ENCODE measurements at places on chromosomes 11 and 22. TPM values are rescaled to one million over a fixed set of nuclear protein-coding genes. Genes with fewer than 3 reads are reported as not detected.

RAG2 gene
- not detected for total RNA-seq

C11orf91 gene
- 1.2 TPM for total RNA-seq

OR52I2 gene
- total RNA-seq = not detected

CLCF1 gene
- 34.8 TPM for total RNA-seq

NADSYN1 gene
- 42.4 TPM for total RNA-seq

YPEL1 gene
- total RNA-seq = 0.10 TPM

ANO3 gene
- total RNA-seq = 0.03 TPM

UBQLN3 gene
- not detected for total RNA-seq

MRGPRX4 gene
- not detected for total RNA-seq

LRRC75B gene
- total RNA-seq = 9.0 TPM

RIBC2 gene
- total RNA-seq = 2.4 TPM

OR4C11 gene
- total RNA-seq = not detected

C22orf31 gene
- total RNA-seq = not detected

XKR3 gene
- total RNA-seq = not detected

SCUBE1 gene
- total RNA-seq = 0.18 TPM

PHRF1 gene
- 34.1 TPM for total RNA-seq

HORMAD2 gene
- total RNA-seq = not detected

RIMBP3B gene
- total RNA-seq = 0.29 TPM

SYCE3 gene
- 0.22 TPM for total RNA-seq

RRP7A gene
- total RNA-seq = 50.6 TPM

MIAT gene
- 0.22 TPM for total RNA-seq

GLB1L2 gene
- 2.0 TPM for total RNA-seq

LTBP3 gene
- total RNA-seq = 122 TPM

MMP27 gene
- total RNA-seq = not detected

TMEM121B gene
- 0.16 TPM for total RNA-seq

PARVG gene
- total RNA-seq = not detected

Data from A549 treated with AZD2906 at 1 μM for 4 hours (cell line).